ENCODE measurements at places on chromosomes 3 and 15. TPM values are rescaled to one million over a fixed set of nuclear protein-coding genes. Genes with fewer than 3 reads are reported as not detected.

- H3K36me3 ChIP-seq, result no peaks in the 10 kb centered on the region
- H3K4me1 ChIP-seq, result no peaks in the 10 kb centered on the region
- DNase-seq, result no peak
- no peak overlapping the region for H3K4me3 ChIP-seq
- H3K27me3 ChIP-seq, result no peaks in the 10 kb centered on the region
Measured at GRCh38 chr3:185786956-185787877, 37.6 kb downstream of the IGF2BP2 start.

DNA sequence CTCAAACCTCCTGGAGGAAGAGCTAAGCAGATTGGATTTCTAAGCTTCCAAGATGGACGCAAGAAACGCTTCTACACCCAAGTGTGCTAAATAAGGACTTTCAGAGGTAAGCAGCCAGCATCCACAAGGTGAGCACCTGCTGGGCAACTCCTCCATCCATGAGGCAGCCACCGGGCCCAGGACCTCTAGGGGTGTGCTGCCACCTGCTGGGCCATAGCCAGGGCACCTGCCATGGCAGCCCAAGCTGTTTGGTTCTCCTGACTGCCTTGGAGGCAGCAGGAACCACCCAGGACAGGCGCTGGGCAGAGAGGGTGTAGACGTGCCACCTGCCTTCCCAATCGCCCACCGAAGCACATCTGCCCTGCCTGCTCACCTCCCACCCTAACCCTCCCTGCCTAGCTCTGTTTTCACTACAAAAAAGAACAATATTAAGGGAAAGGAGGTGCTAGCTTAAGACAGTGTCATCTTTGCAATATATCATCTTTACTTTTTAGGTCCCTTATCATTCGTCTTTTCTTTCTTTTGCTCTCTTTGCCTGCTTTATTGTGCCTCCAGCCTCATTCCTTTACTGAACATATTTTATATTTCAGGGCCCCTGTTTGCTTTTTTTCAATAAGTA lies 12.9 kb downstream of the C15orf62 start:
- H3K36me3 ChIP-seq, result peaks cover 23% of the 10 kb centered on the region
- no peak overlapping the region for H3K4me3 ChIP-seq
- peak; percentile 84 for DNase-seq
- H3K4me1 ChIP-seq, result peaks cover 7% of the 10 kb centered on the region

DNA sequence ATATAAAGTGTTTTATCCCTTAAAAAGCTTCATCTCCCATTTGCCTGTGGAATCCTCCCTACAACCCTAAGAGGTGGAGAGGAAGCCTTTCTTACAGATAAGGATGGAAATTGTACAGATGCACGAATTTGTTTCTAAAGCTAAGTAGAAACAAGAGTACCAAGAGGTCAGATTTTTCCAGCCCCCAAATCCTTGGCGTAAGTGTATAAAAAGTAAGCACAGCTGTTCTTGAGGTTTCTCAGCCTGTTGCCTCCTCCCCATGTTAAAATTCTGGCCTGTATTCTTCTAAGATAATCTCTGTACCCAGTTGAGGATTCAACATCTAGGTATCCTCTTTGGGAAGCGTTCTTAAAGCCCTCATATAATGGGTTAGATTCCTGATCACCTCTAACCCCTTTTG lies 34.9 kb downstream of the RAB7A start:
- no peaks in the 10 kb centered on the region for H3K4me1 ChIP-seq
- no peaks in the 10 kb centered on the region for H3K36me3 ChIP-seq
- DNase-seq, result no peak

GRCh38 chr3:63795438-63795837 lies 23.7 kb upstream of the C3orf49 start:
- no peaks in the 10 kb centered on the region for H3K27me3 ChIP-seq
- H3K27ac ChIP-seq, result no peak overlapping the region
- H3K36me3 ChIP-seq, result no peaks in the 10 kb centered on the region
- no peak for DNase-seq
- no peaks in the 10 kb centered on the region for H3K4me1 ChIP-seq
- no peak overlapping the region for H3K4me3 ChIP-seq

GRCh38 chr3:43816372-43816771 lies 125.6 kb downstream of the ABHD5 start:
- DNase-seq, result no peak
- H3K36me3 ChIP-seq, result no peaks in the 10 kb centered on the region
- H3K27ac ChIP-seq, result no peak overlapping the region
- no peaks in the 10 kb centered on the region for H3K27me3 ChIP-seq
- H3K4me3 ChIP-seq, result no peak overlapping the region
- no peaks in the 10 kb centered on the region for H3K4me1 ChIP-seq

DNA sequence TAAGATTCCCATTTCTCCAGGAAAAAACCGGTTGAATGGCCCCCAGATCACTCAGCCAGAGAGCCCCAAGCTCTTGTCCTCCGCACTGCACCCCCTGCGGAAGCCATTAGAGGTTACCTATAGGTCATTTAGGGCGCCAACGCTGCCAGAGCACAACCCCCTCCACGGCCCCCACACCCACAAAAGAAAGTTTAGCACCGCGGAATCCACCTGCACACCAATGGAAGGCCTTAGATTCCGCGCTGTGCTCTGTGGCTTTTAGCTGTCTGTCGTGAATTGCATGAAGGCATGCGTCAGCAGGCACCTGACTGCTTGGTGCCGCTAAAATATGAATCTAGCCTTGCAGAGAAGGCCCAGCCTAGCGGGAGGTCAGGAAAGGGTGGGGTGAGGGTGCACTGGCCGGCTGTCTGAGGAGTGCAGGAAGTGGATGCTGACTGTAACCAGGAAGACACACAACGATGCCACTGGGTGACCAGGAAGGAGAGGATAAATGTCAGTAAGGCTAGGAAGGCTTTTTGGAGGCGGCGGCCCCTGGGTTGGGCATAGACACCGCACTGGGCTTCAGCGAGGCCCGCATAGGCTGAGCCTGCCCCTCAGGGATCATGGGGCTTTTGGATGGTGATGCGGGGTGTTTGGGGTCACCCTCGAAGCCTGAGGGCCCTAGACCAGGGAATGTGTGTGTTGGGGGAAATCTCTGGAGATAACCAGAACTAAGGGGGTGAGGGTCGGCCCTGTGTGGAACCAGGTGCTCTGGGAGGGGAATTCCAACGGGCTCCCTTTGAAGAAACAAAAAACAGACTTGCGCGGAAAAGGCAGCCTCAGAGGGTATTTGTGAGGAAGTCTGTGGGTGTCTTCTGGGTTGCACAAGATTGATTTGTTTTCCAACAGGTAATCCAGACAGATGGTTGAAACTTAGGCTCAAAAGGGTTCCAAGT lies 976 bp upstream of the NUP210 start:
- no peaks in the 10 kb centered on the region for H3K27me3 ChIP-seq
- DNase-seq, result peak; percentile 85
- H3K4me1 ChIP-seq, result peaks cover 44% of the 10 kb centered on the region
- no peak overlapping the region for H3K4me3 ChIP-seq
- no peaks in the 10 kb centered on the region for H3K36me3 ChIP-seq

DNA sequence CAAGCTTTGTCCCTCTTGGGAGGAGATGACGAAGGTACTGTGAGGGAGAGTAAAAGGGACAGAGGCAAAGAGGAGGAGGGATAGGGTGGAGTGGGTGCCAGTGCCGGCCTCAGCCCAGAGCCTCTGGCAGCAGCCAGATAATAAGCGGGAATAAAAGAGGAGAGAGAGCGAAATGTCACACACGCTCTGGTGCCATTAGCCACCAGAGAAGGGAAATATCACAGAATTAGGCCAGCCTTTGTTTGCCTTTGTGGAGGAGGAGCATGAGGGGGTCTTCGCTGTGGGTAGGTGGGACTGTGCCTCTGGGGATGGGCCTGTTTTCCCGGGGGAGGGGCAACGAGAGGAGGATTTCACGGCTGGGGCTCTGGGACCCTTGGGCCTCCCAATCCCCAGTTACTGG lies 67.8 kb downstream of the LINGO1 start:
- H3K27me3 ChIP-seq, result peaks cover 4% of the 10 kb centered on the region
- no peak overlapping the region for H3K4me3 ChIP-seq
- H3K4me1 ChIP-seq, result peaks cover 6% of the 10 kb centered on the region
- no peak overlapping the region for H3K27ac ChIP-seq

- H3K4me3 ChIP-seq, result no peak overlapping the region
- H3K27ac ChIP-seq, result no peak overlapping the region
- DNase-seq, result no peak
- peaks cover 3% of the 10 kb centered on the region for H3K4me1 ChIP-seq
Measured at GRCh38 chr3:3201611-3202010, 22.1 kb upstream of the CRBN start.

DNA sequence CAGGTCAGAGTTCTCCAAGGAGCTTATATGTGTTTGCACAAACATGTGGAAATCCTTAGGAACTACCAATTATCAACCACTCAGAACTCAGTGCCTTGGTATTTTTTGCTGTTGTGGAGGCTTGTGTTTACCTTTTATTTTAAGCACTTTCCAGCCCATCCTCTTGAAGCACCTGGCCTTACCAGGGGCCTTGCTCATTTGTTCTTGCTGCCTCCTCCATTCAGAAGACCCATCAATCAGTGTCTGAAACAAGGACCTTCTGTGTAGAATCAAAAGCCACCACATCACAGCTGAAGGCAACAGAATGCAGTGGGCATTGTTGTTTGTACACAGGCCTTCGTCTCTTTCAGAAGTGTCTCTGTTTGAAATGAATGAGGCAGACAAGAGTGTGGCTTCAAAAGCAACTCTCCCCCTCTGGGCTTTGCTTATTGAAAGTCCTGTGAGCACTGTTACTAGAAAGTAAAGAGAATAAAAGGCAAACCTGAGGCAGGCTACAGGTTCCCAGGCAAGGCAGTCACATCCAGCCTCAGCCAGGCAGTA lies 24.5 kb upstream of the LIPC start:
- H3K4me3 ChIP-seq, result no peak overlapping the region
- no peak overlapping the region for H3K27ac ChIP-seq
- DNase-seq, result no peak
- peaks cover 7% of the 10 kb centered on the region for H3K4me1 ChIP-seq
- no peaks in the 10 kb centered on the region for H3K36me3 ChIP-seq

DNA sequence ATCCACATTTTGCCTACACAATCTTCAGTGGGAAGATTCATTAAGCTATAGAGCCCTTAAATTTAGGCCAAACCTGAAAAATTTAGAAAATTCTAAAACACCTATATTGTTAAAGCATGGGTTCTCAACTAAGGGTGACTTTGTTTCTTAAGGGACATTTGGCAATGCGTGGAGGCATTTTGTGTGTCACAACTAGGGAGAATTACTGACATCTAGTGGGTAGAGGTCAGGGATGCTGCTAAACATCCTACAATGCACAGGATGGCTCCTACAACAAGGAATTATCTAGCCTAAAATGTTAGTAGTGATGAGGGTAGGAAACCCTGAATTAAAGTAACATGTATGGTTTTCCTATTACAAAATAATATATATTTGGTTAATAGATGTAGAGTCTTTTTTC lies 55.8 kb downstream of the TBC1D5 start:
- H3K4me1 ChIP-seq, result no peaks in the 10 kb centered on the region
- no peak overlapping the region for H3K4me3 ChIP-seq
- H3K27ac ChIP-seq, result no peak overlapping the region

DNA sequence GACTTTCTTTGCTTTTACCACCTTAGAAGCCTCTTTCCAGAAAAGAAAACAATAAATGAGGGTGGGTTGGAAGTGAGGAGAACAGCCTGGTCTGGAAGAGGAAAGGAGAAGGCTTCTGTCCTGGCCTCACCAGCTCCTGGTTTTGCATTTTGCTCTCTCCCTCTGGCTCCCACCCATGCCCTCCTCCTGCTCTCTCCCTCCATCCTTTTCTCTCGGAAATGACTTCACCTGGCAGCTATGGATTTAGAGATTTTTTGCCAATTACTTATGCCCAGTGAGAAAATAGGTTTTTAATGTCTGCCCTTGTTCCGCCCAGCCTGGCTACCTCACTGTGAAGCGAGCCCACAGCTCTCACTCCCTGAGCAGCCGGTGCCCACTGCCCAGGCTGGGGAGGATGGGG lies 77.9 kb upstream of the NTRK3 start:
- H3K36me3 ChIP-seq, result no peaks in the 10 kb centered on the region
- H3K27ac ChIP-seq, result no peak overlapping the region
- H3K4me1 ChIP-seq, result no peaks in the 10 kb centered on the region
- H3K27me3 ChIP-seq, result no peaks in the 10 kb centered on the region
- no peak for DNase-seq
- H3K4me3 ChIP-seq, result no peak overlapping the region

- H3K4me1 ChIP-seq, result peaks cover 8% of the 10 kb centered on the region
- H3K36me3 ChIP-seq, result peaks cover 20% of the 10 kb centered on the region
- H3K4me3 ChIP-seq, result no peak overlapping the region
- DNase-seq, result no peak
Measured at GRCh38 chr3:72380711-72381493, 467.3 kb downstream of the SHQ1 start.

DNA sequence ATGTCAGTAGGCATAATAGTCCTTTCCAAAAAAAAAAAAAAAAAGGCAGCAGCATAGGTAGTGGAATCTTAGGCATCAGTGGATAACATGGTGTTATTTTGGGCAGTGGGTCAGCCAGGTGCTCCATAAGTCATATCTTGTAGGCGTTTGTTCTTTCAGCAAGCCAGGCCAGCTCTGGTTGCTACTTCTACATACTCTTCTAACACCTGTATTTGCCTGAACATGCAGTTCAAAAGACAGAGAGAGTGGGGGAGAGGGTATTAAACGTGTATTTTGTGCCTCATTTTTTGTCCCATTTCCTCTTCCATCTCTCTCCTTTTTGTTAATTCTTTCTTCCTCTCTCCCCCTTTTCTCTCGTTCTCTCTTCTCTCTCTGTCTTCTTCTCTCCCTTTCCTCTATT lies 110.4 kb downstream of the TPRG1 start:
- no peak overlapping the region for H3K4me3 ChIP-seq
- H3K4me1 ChIP-seq, result peaks cover 6% of the 10 kb centered on the region
- DNase-seq, result no peak
- H3K36me3 ChIP-seq, result no peaks in the 10 kb centered on the region
- no peak overlapping the region for H3K27ac ChIP-seq
- no peaks in the 10 kb centered on the region for H3K27me3 ChIP-seq

DNA sequence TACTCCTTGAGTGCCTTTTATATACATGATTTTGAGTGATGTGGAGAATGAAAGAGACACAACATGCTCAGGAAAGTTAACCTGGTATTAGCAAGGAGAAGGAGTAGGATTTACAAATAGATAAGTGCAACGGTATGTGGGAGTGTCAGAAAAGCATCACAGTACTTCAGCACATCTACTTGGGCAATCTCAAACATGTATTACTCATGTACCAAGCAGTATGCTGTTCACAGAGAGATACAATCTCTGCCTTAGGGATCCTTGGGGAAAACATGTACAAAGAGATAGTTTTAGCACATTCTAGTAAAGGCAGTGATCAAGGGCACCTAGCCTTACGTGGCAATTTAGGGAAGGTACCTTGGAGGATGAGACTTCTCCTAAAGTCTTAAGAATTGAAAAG lies 146.5 kb downstream of the FILIP1L start:
- no peaks in the 10 kb centered on the region for H3K36me3 ChIP-seq
- H3K27ac ChIP-seq, result no peak overlapping the region
- no peaks in the 10 kb centered on the region for H3K4me1 ChIP-seq
- no peaks in the 10 kb centered on the region for H3K27me3 ChIP-seq
- no peak for DNase-seq

- no peaks in the 10 kb centered on the region for H3K27me3 ChIP-seq
- peak overlapping the region; percentile 99 for H3K4me3 ChIP-seq
- peak overlapping the region; percentile 90 for H3K27ac ChIP-seq
- no peaks in the 10 kb centered on the region for H3K36me3 ChIP-seq
Measured at GRCh38 chr15:75455982-75456531, 4.6 kb upstream of the SIN3A start.

The GRAMD2A gene
- not detected for total RNA-seq

The ARL6IP5 gene
- 89.5 TPM for total RNA-seq

The P3H2 gene
- not detected for total RNA-seq

The C3orf20 gene
- total RNA-seq, result 0.34 TPM

The TM4SF18 gene
- total RNA-seq, result not detected

The SMCO1 gene
- total RNA-seq, result not detected

The CGGBP1 gene
- total RNA-seq, result 119 TPM

The PDZRN3 gene
- not detected for total RNA-seq

The IGSF11 gene
- total RNA-seq, result not detected

The TEX55 gene
- total RNA-seq, result not detected
